AG08395 (cell line): ENCODE measurements at places on chromosomes 13 and 19.

- DNase-seq = no peak
Observed at GRCh38 chr13:49459580-49459979, 15.5 kb downstream of the SETDB2 start.

GRCh38 chr13:78655906-78656305 is 3.0 kb downstream of the OBI1 start:
- no peak for DNase-seq

DNA sequence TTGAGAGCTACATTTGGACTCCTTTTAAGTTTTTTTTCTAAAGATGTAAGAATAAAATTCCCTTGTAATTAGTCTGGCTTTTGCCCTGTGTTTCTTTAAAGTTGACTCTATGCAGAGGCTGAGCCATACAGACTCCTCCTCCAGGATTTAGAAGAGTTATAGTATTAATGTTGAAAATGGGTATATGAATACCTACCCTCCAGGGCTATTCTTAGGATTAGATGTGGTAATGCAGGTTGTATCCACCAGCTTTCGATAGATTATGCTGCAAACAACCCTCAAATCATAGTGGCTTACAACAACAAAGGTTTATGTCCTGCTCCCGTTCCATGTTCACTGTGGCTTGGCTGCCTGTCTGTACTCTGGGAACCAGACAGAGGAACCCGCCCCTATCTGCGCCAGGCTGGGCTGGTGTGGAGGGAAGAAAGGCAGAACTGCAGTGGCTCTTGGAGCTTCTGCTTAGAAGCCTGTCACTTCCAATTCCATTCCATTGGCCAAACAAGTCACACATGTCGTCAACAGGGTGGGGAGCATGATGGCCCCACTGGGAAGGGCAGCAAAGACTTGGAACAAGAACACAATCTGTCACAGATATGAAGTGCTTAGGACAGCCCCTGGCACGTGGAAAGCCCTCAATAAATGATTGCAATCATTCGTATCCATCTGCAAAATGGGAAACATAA is 290.8 kb downstream of the FOXO1 start:
- no peak for DNase-seq

GRCh38 chr19:8206147-8207087 is 2.8 kb upstream of the CERS4 start:
- no peak for DNase-seq

DNA sequence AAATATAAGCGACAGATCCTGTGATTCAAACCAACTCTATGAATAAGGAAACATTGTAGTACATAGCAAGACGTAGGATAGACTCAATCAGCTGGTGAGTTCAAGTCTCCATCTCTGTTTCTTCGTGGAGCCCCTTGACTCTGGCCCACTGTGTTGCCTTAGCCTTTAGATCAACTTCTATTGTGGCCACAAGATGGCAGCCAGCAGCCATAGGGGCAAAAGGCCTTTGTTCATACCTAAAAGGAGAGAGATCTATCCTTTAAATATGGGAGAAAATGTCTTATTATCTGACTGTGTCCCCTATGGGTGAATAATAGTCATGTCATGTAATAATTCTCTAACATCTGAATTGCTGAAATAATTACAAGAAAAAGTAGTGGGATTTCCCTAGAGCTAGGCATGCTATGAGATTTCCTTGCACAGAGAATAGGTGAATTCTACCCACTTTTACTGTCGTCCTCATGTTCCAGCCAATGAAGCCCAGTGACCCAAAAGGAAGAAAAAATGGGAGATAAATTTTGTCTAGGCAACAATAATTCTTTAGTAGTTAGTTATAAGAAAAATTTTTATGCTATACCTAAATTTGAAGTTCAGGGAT is 129.4 kb downstream of the PCDH20 start:
- no peak for DNase-seq

DNA sequence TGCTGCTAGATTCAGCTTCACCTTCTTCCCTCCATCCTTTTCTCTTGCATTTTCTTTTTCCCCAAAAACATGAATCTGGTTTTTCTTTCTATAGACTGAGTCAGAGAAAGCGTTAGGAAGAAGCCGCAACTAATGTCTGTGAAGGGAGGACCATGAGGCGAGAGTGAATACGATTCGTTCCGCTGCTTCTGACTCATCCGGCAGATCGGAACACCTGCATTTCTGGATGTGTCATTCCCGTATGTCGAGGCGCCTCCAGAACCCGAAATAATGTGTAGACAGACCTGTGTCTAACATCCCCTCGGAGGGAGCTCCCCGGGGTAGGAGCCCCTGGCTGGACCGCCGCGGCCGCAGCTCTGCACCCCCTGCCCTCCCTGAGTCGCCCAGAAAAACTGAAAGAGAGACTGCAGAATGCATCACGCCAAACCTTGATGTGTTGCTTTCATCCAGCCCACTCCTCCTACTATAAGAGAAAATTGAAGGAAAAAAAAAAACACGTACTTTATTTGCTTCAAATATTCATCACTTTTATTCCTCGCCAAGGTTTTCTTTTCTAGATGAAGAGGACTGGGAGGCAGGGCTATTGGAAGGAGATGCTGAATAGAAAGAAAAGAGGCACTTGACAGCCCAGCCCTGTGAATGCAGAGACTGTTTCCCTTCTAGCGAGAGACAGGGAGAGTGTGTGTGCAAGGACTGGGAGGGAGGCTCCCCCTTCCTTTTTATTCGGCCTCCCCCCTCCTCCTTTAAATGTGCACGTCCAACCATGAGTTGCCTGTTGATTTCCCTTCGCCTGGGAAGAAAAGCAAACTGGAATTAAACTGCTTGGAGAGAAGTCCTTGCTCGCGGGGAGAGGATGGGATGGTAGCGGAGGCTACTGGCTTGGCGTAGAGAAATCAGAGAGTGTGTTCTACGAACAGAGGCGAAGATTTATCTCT is 616 bp upstream of the PCDH17 start:
- peak; percentile 3 for DNase-seq

DNA sequence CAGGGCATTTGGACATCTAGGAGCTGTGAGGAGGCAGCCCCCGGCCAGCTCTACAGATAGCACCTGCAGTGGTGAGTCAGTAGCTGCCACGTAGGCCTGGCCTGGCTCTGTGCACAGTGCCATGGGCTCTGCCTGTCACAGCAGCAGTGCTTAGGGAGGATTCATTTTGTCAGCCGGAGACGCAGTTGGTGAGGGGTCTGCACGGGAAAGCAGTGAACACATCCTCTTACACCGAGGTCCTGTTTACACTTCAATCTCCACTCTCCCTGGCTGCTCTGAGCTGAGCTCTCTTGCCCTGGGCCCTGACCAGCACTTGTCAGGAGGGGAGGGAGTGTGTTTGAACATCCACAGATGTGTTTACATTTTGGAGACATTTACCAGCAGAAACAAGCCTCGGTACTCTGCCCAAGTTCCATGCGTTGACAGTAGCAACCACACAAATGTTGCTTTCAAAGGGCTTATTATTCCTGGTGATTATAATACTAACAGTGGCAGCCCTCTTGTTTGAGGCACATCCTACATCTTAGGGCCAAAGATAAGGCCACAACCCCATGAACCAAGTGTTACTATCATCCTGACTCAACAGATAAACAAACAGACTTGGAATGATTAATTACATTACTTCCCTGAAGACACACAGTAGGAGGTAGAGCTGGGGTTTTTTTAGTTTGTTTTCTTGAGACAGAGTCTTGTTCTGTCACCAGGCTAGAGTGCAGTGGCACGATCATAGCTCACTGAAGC is 148.9 kb downstream of the USP12 start:
- DNase-seq = no peak

GRCh38 chr13:103324641-103325040 is 258.4 kb upstream of the SLC10A2 start:
- no peak for DNase-seq

GRCh38 chr13:39038569-39039030 is 344 bp downstream of the NHLRC3 start:
- no peak for DNase-seq

- no peak for DNase-seq
Observed at GRCh38 chr13:20264271-20265018, 32.3 kb upstream of the GJB6 start.

- no peak for DNase-seq
Observed at GRCh38 chr19:30283556-30283955, 88.6 kb upstream of the ZNF536 start.

DNA sequence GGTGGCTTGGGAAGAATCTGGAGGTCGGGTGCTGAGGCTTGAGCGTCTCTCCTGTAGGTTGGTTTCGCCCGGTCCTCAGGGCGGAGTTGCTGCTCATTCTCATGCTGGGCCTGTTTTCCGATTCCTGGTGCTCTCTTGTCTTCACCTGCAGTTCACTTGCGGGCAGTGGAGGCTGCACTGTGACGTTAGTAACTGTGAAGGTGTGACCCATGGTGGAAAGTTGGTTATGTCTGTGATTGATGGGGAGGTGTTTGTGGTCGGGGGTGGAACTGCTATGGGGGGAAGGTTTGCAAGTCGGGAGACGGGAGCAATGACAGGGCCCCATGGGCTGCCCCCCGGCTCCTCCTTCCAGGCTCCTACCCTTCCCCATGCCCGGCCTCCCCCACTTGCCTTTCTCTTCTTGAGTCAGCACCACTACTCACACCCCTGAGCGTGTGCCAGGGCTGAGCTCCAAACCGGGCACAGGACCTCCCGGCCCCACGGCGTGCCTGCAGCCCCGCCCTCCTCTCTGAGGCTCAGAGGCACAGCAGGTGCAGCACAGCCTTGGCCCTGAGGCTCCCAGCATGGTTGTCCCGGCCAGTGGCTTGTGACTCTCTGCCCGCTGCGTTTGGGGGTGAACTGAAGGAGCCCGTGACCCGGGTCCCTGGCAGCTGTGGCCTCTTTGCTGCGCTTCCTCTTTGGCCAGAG is 79.1 kb downstream of the ATP11A start:
- no peak for DNase-seq

DNA sequence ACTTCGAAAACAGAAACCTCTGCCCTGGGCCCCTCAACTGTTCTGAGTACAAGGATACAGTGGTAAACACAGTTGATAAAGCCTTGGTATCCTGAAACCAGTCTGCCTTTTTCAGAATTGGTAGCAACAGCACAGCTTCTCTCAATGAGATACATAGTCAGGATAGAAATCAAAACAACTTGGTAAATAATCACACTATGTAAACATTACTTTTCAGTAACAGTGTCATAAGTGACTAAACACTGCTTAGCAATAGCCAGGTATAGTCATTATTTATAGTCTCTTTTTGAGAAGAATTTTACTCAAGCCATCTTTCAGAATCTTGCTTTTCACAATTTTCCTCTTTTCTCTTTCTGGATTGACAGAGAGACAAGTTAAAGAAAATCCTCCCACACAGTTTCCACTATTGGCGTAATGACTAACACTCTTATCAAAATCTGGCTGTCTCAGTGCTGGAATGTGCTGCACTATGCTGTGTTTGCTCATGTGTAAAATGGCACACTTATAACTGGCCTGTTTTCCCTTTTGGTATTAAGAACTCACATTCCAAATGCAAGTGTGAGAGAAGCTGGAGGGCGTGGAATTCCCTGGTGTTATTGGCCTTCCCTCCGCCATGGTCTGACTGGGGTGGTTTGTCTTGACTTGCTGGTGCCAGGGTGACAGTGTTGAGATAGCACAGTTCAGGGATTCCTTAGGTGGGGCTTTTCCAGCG is 368.8 kb downstream of the TDRD3 start:
- DNase-seq = no peak

GRCh38 chr13:73933795-73934194 is 200.4 kb downstream of the KLF12 start:
- DNase-seq = no peak

DNA sequence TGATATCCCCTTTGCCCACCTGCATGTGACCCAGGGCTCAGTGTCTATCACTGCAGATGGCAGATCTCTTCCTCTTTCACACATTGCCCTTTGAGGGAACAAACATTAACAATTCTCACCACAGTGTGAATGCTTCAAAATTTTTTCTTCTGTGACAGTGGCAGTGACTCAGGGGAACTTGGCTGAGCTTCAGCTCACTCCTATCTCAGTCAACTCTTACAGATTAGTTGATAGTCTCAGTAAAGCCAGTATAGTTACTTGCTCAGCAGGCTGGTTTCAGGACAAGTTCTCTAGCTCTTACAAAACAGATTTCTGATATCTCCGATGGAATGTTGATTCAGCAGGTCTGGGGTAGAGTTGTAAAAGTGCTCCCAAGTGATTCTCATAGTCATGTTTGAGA is 166.9 kb downstream of the DLEU7 start:
- DNase-seq = peak; percentile 56

DNA sequence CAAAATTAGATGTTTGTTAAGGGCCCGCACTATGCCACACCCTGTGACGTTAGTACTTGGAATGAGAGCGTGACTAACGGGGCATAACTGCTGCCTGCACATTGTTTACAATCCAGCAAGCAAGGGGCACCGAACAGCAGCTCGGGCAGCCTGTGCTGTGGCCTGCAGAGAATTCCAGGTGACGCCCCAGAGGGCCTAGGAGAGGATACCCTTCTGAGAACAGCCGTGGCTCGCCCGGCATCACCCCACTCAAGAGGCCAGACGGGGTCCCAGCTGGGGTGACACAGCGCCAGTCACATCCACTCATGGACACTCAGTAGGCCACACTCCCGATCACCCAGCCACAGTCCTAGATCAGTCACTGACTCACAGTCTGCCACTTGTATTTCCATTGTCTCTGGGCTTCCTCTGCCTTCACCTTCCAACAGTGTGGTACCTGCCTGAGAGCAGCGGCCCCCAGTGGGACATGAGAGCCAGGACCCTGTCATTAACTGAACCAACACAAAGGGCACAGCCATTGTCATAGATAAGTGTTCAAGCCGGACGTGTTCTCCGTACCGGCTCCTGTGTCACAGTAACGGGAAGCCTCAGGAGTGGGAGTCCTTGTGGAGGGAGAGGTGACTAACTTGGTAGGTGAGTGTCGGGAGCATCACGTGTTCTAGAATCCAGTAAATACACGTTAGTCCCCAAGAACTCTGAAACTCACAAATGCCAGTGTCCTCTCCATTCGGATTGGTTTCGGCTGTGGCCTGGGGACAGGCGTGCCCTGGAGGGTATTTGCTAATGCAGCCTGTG is 7.5 kb downstream of the ZNF331 start:
- DNase-seq = peak; percentile 66

DNA sequence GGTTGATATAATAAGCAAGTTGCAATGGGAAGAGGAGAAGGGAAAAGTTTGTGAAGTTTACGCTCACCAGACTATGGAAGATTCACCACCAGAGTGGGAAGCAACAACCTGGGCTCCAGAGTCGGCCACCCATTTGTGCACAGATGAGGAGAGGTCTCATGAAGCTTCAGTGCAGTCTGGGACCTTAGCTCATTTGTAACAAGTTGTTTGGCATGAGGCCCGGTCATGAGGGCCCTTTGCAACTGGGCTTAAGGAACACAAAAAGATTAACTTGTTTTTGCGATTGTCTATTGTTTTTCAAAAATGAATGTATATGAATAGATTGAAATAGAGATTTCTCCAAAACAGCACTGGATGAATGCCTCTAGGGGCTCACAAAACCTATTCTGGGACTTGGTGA is 94.2 kb downstream of the ZNF737 start:
- DNase-seq = no peak

- no peak for DNase-seq
Observed at GRCh38 chr13:53254500-53254899, 225.9 kb downstream of the OLFM4 start.
